ENCODE measurements at places on chromosomes 16 and 17.
A peak's percentile ranks its signal among the peaks of the same experiment; 100 is the strongest.

- H3K4me1 ChIP-seq, result peaks cover 44% of the 10 kb centered on the region
- H3K27ac ChIP-seq, result no peak overlapping the region
- peak; percentile 60 for DNase-seq
- peaks cover 20% of the 10 kb centered on the region for H3K27me3 ChIP-seq
- peaks cover 3% of the 10 kb centered on the region for H3K36me3 ChIP-seq
These were observed 4.7 kb upstream of the GFAP start for GRCh38 chr17:44919885-44920564.

DNA sequence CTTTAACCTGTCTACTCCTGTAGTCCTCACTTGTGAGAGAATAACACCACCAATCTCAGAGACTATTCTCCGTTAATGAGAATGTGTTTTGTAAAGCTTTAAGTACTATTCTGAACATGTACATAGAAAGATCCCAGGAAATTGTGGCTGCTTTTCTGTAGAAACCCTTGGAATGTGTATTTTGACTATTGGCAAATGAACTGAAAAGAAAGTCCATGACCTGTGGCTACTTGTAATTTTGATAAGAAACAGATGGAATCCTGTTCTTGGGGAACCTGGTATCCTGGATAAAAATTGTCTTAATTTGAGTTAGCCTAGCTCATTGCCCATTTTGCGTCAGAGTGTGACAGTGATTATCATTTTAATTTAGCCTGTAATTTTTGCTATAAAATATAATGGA, 9.1 kb downstream of the CTCF start:
- no peaks in the 10 kb centered on the region for H3K27me3 ChIP-seq
- H3K4me3 ChIP-seq, result no peak overlapping the region
- H3K27ac ChIP-seq, result no peak overlapping the region

GRCh38 chr17:57909551-57909950, 45.7 kb downstream of the CUEDC1 start:
- H3K27me3 ChIP-seq, result no peaks in the 10 kb centered on the region
- no peak for DNase-seq
- H3K4me1 ChIP-seq, result peaks cover 78% of the 10 kb centered on the region
- peaks cover 3% of the 10 kb centered on the region for H3K36me3 ChIP-seq
- peak overlapping the region; percentile 24 for H3K4me3 ChIP-seq
- H3K27ac ChIP-seq, result peak overlapping the region; percentile 78

- DNase-seq, result no peak
- no peak overlapping the region for H3K4me3 ChIP-seq
- no peaks in the 10 kb centered on the region for H3K27me3 ChIP-seq
These were observed 26.5 kb downstream of the STAT3 start for GRCh38 chr17:42361781-42362186.

DNA sequence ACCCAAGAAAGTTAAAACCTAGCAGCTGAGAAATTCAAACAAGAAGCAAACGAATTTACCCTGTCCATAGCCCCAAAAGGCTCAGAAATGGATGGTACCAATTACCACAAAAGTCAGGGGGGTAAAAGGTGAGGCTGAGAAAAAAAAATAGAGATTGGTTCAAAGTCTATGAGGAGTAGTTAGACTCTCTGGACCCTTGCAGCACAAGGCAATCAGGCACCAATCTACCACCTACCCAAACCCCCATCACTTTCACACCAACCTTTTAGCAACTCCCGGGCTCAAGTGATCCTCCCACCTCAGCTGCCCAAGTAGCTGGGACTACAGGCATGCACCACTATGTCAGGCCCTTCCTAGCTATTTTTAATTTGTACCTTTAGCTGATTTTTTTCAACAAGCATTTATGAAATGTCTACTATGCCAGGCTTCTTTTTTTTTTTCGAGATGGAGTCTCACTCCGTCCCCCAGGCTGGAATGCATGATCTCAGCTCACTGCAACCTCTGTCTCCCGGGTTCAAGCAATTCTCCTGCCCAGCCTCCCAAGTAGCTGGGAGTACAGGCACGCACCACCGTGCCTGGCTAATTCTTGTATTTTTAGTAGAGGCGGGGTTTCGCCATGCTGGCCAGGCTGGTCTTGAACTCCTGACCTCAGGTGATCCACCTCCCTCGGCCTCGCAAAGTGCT, 40.8 kb downstream of the USP32 start:
- H3K4me1 ChIP-seq, result peaks cover 10% of the 10 kb centered on the region
- DNase-seq, result no peak
- H3K4me3 ChIP-seq, result no peak overlapping the region
- no peaks in the 10 kb centered on the region for H3K36me3 ChIP-seq
- no peaks in the 10 kb centered on the region for H3K27me3 ChIP-seq

- no peak for DNase-seq
- no peaks in the 10 kb centered on the region for H3K4me1 ChIP-seq
- peaks cover under 1% of the 10 kb centered on the region for H3K27me3 ChIP-seq
- H3K27ac ChIP-seq, result no peak overlapping the region
These were observed 8.5 kb downstream of the ZACN start for GRCh38 chr17:76087531-76087930.

DNA sequence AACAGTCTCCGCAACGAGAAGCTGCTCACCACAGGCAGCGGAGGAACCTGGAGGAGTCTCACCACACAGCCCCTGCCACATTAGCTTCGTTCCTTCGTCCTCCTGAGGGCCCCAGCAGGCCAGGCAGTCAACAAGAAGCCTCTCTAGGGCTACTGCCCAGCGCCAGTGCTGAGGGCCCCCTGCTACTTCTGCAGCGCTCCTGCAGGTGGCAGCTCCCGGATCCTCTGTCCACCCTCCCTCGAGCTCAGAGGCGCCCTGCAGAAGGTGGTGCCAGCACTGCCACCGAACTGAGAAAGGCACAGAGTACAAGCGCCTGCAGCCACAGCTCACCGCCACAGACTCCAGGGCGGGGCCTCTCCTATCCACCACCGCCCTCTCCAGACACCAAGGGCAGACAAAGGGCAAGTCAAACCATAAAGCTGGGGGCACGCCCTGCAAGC, 27.3 kb downstream of the KDM8 start:
- no peaks in the 10 kb centered on the region for H3K27me3 ChIP-seq
- no peaks in the 10 kb centered on the region for H3K36me3 ChIP-seq
- H3K4me1 ChIP-seq, result peaks cover 6% of the 10 kb centered on the region
- no peak overlapping the region for H3K27ac ChIP-seq
- DNase-seq, result no peak
- H3K4me3 ChIP-seq, result no peak overlapping the region

DNA sequence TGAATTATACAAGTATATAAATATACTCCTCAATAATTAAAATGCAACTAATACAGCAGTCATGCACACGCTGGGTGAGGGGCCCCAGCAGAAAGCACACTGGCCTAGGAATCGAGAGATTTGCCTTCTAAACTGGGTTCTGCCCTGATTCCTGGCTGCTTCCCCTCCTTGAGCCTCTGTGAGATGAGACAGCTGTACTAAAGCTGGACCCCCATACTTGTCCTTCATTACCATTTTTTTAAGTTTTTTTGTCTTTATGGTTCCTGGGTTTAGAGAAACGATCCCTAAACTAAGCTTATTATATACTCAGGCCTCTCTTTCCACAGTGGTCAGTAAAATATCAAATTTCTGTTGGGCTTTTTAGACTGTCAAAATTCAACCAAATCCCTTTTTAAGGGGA, 195.1 kb upstream of the DYNLRB2 start:
- peaks cover 11% of the 10 kb centered on the region for H3K4me1 ChIP-seq
- DNase-seq, result no peak
- peak overlapping the region; percentile 96 for H3K27ac ChIP-seq
- H3K27me3 ChIP-seq, result no peaks in the 10 kb centered on the region
- no peak overlapping the region for H3K4me3 ChIP-seq
- H3K36me3 ChIP-seq, result no peaks in the 10 kb centered on the region

DNA sequence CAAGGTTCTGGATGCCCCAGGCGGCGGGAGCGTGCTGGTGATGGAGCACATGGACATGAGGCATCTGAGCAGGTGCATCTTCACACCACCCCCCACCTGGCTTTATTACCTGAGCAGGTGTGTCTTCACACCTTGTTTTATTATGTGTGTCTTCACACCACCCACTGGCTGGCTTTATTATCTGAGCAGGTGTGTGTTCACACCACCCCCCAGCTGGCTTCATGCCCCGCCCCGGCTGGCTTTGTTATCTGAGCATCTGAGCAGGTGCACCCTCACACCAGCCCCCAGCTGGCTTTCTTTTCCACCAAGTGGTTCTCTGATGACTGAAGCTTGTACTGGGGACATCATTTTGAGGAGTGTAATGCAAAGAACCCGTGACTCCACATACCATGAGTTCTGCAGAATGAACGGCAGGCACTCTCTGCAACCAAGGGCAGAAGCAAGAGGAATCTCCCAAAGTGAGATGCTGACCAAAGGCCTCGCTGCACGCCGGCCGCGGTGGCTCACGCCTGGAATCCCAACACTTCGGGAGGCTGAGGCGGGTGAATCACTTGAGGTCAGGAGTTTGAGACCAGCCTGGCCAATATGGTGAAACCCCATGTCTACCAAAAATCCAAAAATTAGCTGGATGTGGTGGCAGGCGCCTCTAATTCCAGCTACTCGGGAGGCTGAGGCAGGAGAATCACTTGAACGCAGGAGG, 2.6 kb downstream of the FN3KRP start:
- H3K27ac ChIP-seq, result no peak overlapping the region
- H3K4me1 ChIP-seq, result peaks cover 16% of the 10 kb centered on the region
- DNase-seq, result no peak
- peak overlapping the region; percentile 41 for H3K4me3 ChIP-seq
- no peaks in the 10 kb centered on the region for H3K27me3 ChIP-seq

- H3K4me1 ChIP-seq, result peaks cover 83% of the 10 kb centered on the region
- H3K27ac ChIP-seq, result peak overlapping the region; percentile 59
- DNase-seq, result no peak
- no peaks in the 10 kb centered on the region for H3K27me3 ChIP-seq
- H3K4me3 ChIP-seq, result peak overlapping the region; percentile 50
These were observed 26.0 kb downstream of the MSI2 start for GRCh38 chr17:57282296-57282695.

- no peaks in the 10 kb centered on the region for H3K36me3 ChIP-seq
- H3K27ac ChIP-seq, result peak overlapping the region; percentile 98
- H3K4me1 ChIP-seq, result peaks cover 38% of the 10 kb centered on the region
- peak; percentile 16 for DNase-seq
These were observed 500 bp upstream of the KAT7 start for GRCh38 chr17:49787884-49788477.

- H3K27ac ChIP-seq, result no peak overlapping the region
- peaks cover 2% of the 10 kb centered on the region for H3K36me3 ChIP-seq
- no peaks in the 10 kb centered on the region for H3K27me3 ChIP-seq
- H3K4me3 ChIP-seq, result no peak overlapping the region
- peaks cover 7% of the 10 kb centered on the region for H3K4me1 ChIP-seq
These were observed 60.8 kb downstream of the TBC1D16 start for GRCh38 chr17:79974566-79975497.

DNA sequence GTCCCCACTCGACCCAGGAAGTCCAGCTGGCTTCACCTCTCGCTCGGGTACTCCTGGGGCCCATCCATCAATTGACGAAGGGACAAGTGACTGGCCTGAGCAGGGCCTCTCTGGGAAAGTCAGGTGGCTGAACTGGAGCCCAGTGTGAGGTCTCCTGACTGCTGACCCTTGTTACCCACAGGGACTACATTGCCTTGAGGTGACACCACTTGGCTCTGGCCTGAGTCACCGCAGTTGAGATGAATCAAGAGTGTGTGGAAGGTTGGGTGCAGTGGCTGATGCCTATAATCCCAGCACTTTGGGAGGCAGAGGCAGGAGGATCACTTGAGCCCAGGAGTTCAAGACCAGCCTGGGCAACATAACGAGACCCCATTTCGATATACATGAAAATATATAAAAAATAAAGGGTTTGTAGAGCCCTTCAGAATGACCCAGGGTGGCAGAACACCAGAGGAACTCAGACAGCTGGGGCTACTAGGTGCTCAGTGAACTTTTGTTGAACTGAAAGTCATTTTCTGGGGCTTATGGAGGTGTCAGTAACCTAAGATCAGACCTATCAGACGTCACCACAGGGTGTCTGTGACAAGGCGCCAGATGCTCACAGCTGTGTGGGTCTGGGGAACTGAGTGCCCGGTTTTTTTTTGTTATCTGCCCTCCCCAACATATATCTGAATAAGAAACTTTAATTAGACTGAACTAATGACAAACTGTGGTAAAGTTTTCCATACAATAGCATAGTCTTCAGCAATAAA, 14.8 kb upstream of the ZFP90 start:
- no peak for DNase-seq
- peaks cover 11% of the 10 kb centered on the region for H3K4me1 ChIP-seq
- H3K36me3 ChIP-seq, result peaks cover 5% of the 10 kb centered on the region
- H3K4me3 ChIP-seq, result no peak overlapping the region
- H3K27ac ChIP-seq, result no peak overlapping the region

Data from neural crest cell (in vitro differentiated cells).